ENCODE measurements at places on chromosomes 2 and 18.

GRCh38 chr2:152098496-152099366 lies at the start of gene CACNB4:
CACNB4 (minus strand) TSS chr2:152099044.
- no peak for DNase-seq

- no peak for DNase-seq
Measured at GRCh38 chr18:50982086-50982801, 14.4 kb downstream of the ELAC1 start.

DNA sequence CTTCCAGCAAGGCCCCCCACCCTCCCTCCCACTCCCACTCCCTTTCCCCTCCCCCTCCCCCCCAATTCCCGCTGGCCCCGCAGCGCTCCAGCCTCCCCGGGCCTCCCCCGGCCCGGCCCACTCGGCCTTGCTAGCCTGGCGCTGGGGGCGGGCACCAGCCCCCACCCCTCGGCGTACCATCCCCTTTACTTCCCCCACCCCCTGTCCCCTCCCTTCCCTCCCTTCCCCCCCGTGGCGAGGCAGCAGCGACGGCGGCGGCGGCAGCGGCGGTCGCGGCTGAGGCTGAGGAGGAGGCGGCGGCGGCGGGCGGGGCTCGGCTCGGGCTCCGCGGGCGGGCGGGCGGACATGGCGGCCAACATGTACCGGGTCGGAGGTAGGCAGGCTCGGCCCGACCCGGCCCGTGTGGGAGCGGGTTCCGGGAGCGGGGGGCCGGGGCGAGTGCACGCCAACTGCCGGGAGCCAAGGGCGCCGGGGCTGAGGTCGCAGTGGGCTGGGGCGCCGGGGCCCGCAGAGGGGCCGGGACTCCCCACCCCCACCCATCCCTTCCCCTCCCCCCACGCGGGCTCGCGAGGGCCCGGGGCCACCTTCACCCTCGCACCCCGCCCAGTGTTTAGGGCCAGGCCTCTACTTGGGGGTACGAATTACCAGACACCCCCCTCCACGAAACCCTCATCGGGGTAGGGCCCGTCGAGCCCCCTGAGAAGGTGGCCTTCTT lies at the start of gene MTA3:
MTA3 (plus strand) TSS at position 232 of the 715 bp plus-strand sequence; CDS start at position 346, 114 bp downstream.
- DNase-seq, result peak; percentile 16

DNA sequence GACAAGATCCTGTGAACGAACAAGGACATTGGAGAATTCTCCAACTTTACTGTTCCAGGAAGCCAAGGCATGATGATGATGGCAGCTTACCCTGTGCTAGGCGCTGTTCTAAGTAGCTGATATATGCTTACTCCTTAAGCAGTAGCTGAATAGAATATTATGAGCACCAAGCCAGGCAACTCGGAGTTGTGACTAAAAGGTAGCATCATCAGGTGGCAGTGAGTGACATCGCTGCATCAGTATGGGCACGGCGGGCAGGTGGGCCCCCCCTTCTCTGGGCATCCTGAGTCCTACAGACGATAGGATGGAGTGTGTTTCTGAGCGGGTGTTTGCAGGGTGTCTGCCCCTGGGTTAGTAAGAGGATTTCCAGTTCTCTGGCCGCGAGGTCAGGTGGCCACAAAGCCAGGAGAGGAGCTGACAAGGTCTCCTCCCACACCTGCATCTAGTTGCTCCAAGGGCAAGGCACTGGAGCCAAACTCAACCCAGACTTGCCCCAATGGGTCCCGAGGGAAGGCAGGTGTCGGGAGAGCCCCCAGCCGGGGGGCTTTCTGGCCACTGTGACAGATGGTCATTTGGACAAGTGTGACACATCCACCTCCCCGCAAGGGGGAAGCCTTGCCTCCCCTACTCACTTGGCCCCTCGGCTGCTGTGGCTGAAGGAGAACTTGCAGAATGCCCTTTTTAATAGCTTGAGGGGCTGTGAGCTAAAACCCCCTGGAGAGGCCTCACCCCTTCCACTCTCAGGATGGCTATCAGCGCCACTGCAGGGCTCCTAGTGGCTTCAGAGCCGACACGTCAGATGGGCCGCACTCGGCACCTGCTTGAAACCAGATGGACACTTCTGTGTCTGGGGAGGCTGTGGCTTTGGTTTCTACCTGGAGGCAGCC lies 55.5 kb downstream of the CRACDL start:
- DNase-seq, result no peak

GRCh38 chr2:19676770-19677169 lies 225.0 kb downstream of the TTC32 start:
- no peak for DNase-seq

GRCh38 chr18:64091526-64091925 lies 57.4 kb downstream of the LINC00305 start:
- DNase-seq, result no peak

DNA sequence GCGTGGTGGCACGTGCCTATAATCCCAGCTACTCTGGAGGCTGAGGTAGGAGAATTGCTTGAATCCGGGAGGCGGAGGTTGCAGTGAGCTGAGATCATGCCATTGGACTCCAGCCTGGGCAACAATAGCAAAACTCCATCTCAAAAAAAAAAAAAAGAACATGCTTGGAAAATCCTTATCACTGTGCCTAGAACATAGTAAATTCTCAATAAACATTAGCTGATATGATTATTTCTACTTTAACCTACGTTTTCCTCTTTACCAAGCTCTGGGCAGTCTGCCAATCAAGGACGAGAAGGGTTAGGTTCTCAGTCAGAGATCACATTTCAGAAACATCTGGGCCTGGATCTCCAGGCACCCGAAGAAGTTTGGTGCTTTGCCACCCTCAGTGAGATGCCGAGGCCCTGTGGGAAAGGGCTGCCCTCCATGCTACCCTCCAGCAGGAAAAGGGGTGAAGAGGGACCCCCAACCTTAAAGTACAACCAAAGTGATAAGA lies 107.7 kb downstream of the BCL11A start:
- DNase-seq, result no peak

DNA sequence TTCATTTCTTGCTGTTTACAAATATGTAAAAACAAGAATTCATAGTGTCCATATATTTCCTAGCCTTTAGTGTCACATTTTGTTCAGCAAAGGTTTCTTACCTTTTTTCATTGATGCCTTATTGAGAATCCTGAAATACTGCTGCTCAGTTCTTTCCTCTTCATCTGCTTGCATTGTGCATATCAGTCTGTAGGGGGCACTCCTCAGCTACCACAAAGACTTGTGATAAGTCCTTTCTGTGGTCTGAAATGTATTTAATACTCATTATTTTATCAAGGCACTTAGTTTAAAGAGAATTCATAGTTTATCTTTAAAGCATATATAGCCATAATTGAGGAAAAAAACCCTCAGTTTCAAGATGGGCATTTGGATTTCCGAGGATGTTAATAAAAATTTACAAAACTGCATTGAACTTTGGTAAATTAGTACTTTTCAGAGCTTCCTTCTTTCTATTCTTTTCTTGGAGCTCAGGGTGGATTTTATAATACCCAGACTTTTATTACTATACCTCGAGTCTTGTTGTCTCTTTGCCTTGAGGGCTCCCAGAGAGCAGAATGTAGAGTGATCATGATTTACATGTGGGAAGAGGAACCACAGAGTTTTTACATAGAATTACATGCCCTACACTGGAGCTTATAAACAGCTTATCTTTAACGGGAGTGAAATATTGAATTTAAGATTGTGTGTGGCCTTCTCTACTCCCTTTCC lies 570.1 kb downstream of the PLCL1 start:
- peak; percentile 7 for DNase-seq

GRCh38 chr2:226800941-226801784 lies 1.5 kb upstream of the IRS1 start:
- DNase-seq, result peak; percentile 93

GRCh38 chr18:36889321-36889720 lies 60.4 kb downstream of the KIAA1328 start:
- no peak for DNase-seq

DNA sequence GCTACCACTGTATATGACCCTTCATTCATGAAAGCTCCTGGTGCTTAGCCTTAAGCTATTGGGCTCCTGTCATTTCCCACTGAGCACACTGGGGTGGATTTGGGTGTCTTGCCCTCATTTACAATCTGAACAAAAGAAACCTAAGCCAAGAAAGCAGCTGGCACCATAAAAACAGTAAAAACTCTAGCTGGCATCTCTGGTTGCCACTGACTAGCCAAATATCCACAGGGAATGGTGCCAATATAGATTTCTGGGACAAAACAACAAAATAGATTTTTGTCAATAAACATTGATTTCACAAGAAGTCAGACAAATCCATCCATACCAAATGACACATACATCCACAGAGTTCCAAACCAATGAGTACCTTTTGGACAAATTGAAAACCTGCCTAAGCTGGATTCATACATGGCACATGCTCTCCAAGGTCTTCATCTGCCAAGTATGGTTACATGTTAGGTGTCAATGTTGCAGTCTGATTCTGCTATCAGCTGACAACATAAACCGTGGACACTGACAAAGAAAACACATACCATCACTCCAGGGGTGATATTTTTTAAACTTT lies 1081.5 kb upstream of the ZEB2 start:
- DNase-seq, result no peak

DNA sequence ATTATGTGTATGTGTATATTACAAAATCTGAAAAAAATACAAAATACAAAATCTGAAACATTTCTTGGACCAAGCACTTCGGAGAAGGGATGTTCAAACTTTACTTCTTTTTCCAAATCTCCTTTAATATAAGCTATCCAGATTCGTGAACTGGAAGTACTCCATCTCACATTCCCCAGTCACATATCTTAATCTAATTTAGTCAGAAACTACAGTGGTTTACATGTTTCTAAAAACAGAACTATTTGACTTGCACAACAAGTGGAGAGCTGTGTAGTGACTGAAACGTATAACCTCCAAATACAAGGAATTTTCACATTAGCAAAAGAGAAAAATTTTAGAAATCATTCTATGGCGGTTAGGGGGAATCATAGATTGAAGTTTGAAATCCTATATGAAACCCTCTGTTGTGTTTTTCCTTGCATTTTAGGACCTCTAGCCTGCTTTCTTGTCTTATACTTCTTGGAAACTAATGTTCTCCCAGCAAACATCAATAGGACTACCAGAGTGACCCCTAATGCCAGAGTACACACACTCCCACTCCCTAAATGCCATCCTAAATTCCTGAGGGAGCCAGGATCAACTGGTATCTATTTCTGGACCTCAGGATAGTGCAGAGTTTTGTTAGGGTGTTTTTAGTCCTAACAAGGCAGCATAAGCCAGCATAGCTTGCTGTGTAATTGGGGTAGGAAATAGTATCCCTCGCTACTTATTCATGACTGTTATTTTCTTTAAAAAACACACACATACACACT lies 30.2 kb upstream of the ROCK1 start:
- no peak for DNase-seq

DNA sequence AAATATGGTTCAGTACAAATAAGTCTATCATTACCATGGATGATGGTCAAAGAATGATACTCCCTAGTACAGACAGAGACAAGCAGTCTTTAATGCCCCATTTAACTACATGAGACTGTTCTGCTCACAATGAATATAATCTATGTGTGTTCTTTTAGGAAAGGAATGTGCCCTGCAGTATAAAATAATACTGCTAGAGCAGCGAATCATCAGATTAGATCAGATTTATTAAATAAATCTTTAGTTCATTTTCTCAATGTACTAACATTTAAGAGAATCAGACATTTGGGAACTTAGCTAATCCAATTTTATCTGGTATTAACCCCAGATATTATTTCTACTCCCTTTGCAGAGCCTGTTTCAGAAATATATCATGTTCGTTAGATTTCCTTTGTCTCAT lies 272.0 kb upstream of the GCFC2 start:
- DNase-seq, result no peak

GRCh38 chr2:209534228-209534627 lies 110.4 kb downstream of the MAP2 start:
- DNase-seq, result no peak

DNA sequence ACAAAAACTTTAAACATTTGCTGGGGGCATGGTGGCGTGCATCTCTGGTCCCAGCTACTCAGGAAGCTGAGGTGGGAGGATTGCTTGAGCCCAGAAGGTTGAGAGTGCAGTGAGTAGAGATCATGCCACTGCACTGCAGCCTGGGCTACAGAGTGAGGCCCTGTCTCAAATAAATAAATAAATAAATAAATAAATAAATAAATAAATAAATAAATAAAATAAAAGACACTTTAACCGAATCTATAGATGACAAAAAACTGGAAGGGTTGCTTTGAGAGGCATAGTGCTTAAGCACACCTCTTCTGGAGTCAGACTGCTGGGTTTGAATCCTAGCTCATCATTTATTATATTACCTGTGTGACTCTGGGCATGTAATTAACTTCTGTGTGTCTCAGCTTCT lies 21.2 kb upstream of the CHN1 start:
- DNase-seq, result no peak

DNA sequence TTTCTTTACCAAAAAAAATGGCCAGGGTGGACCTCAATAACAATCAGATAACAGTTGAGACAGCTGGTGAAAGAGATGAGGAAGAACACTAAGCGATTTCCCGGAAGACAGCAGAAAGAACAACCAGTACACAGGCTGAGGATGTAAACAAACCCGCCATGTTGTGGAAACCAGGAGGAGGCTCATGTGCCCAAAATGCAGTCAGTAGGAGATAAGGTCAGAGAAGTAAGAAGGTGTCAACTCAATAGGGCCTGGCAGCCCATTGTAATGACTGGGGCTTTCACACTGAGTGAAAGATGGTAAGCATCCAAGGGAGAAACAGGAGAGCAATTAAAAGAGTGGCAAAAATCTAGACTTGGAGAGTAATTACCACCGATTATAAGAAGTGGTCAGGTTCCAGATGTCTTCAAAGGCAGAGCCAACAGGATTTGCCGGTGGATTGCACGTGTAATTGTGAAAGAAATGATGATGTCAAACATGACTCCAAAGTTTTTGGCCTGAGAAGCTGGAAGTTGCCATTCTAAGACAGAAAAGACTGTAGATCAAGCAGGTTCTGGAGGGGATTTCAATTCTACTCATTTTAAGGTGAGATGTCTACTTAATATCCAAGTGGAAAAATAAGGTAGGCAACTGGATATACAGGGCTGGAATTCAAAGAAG lies 77.7 kb upstream of the CYP1B1 start:
- DNase-seq, result no peak

GRCh38 chr2:1141079-1141478 lies 190.4 kb downstream of the SNTG2 start:
- no peak for DNase-seq

GRCh38 chr18:75344161-75344560 lies 83.3 kb downstream of the SMIM21 start:
- no peak for DNase-seq

GRCh38 chr2:218021536-218022071 lies 18.8 kb upstream of the TNS1 start:
- no peak for DNase-seq

- no peak for DNase-seq
Measured at GRCh38 chr2:98281607-98282006, 64.6 kb upstream of the CNGA3 start.

DNA sequence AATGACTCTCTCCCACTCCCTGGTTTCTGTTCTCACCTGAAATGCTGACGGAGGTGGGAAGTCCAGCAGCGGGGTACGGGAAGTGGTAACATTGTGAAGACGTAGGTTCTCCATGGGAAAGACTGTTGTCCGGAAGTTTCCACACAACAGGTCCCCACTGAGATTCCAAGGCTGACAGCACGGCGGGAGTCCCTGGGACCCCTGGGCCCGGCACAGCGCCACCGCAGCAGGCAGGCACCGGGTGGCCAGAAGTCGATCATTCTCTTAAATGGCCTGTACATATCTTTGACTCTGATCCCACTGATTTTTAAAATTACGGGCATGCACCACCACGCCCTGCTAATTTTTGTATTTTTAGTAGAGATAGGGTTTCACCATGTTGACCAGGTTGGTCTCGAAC lies 201.0 kb upstream of the SALL3 start:
- DNase-seq, result no peak

- DNase-seq, result no peak
Measured at GRCh38 chr2:48883661-48884060, 128.1 kb upstream of the LHCGR start.

Data from Caki2 (cell line).